AG09309 (cell line): ENCODE measurements at places on chromosomes 2 and 18.

GRCh38 chr2:162074632-162074895 lies 549 bp upstream of the DPP4 start:
- no peak for DNase-seq

GRCh38 chr18:73947180-73947921 lies 200.3 kb downstream of the FBXO15 start:
- DNase-seq: no peak

DNA sequence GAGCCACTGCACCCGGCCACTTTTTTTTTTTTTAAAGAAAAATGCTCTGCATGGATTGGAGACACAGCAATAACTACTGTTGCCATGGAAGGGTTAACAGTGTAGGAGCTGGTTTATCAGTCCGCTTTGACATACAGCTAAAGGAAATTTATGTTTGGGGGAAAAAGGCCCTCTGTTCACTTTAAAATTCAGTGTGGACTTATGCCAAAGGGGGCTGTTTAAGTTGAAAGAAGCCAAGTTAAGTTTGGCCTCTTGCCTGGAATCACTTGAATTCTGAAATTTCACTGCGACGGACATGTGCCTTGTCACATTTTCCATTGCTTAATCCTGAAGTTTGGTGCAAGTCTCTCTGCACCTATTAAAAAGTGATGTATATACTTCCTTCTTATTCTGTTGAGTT lies 3.1 kb downstream of the KCNE4 start:
- DNase-seq: no peak

DNA sequence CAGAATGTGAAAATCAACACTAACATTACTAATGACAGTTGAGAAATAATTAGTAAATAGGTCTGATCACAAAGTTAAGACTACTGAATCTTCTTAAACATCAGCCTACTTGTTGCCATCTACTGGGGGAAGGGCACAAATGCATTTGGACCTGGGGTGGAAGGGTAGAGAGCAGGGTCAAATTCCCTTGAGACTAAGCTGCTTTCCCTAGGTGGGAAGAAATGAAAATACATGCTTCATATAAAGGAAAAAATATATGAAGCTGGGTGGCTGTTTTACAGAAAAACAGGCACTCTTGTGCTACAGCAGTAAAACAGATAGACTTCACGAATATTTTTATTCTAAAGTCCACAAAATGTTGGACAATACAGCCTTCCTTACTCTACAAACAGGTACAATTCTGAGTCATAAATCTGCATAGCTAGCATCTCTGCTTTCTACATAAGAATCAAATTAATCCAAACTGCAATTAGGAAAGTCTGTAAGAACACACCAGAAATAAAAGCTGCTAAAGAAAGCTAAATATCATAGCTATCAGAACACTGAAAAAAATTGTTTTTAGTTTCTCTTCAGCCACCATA lies 10.9 kb downstream of the TRIP12 start:
- DNase-seq: no peak

GRCh38 chr2:233360771-233361176 lies 6.5 kb downstream of the DGKD start:
- no peak for DNase-seq

DNA sequence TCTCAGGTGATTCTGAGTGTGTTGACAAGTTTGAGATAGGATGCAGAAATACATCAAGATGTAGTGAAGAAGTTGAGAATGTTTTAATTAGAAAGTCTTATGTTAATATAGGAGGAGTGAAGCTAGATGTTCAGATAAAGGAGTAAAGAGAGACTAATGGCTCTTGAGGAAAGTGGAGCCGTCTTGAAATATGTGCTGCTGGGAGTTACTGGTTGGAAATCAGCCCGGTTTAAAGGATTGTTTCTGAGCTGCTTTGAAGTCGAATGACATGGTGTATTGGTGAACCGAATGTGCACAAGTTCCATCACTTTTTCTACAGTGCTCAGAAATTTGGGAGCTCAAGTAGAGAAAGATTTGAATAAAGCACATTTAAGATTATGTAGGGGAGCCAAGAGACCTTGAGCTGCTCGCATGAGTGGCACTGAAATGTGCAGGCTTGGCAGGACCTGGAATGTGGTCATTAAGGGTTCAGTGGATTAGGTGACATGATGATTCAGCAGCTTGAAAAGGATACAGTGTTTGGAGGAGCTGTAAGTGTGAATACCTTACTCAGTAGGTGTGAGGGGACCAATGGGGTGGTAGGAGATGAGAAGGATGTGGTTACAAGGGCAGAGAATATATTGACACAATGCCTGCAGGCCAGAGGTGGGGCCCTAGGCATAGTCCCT lies 68.6 kb downstream of the CAB39 start:
- DNase-seq: no peak

DNA sequence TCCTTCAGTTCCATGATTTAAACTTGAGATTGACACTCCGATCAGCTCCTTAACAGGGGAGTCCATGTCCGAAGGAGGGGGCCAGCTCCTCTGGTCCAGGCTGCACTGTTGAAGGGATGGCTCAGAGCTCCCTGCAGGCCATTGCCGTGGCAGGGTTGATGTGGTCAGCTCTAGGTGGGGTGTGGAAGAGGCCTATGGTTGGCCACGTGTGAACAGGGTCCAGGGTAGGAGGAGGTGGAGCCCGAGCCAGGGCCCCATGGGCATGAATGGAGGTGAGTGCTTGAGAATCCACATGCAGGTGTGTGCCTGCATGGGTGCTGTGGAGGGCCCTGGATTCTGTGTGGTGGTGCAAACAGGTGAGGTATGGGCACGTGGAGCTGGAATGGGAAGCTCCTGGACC lies 1.1 kb downstream of the SPEG start:
- DNase-seq: no peak

DNA sequence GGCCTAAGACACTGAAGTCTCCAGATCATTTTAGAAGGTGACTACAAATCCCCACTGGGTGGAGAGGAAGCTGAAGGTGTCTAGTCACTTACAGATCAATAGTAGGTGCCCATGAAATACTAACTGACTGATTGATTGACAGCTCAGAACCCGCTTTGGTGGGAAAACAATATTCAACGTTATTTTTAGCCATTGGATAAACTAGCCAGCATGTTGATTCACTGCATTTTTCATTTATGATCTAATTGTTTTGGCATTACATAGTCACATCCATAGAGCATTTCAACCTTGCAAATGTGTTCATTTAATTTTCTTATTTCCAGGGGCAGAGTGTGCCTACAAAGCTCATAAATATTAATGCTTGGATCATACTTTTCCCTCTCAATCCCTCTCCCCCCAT lies 162.3 kb downstream of the MREG start:
- DNase-seq: no peak

GRCh38 chr2:11865805-11866204 lies 119.4 kb downstream of the LPIN1 start:
- no peak for DNase-seq

GRCh38 chr18:13416208-13416607 lies 197.6 kb downstream of the LDLRAD4 start:
- DNase-seq: no peak

DNA sequence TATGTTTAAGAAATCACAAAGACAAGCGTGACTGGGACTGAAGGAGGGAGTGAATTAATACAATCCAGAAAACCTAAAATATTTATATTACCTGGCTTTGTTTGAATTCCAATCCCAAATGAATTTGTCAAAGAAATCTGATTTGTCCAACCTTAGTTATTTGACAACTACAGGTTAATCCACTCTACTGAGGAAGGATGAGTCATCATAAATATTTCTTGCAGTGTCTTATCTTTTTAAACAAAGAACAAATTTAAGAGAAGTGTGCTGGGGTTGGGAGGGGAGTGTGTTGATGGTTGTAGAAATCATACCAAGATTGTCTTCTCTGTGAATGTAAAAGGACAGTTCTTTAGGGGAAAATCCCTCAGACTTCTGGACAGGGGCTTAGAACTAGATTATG lies 1106.3 kb upstream of the SLC39A10 start:
- no peak for DNase-seq

DNA sequence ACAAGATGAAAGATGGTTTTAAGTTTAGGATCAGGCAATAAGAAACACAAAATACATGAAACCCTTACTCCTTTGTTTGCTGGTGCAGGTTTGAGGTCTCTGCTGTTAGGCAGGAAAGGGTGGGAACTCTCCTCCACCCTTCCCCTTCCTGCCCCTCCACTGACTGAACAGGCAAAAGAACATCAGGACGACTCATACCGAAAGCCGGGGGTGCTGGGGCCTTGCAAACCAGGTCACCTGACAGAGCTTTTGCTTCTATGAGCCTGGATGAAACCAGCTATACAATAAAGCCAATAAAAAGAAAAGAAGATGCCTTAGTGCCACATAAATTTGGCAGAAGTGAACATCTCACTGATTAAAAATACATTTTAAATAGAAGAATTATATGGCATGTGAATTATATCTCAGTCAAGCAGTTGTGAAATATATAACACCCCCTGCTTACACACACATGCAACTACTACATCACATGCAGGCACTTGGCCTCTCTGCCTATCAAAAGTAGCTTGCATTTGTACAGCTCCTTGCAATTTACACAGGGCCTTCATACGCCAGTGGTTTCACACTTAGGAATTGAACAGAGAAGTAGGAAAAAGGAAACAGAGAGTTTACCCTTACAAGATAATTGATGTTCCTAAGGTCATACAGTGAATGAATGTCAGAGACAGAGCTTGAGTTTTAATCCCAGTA lies 215.1 kb upstream of the TRIB2 start:
- DNase-seq: no peak

GRCh38 chr2:135999899-136000298 lies 14.5 kb upstream of the DARS1 start:
- no peak for DNase-seq

GRCh38 chr2:649426-650342 lies 27.5 kb downstream of the TMEM18 start:
- DNase-seq: no peak

DNA sequence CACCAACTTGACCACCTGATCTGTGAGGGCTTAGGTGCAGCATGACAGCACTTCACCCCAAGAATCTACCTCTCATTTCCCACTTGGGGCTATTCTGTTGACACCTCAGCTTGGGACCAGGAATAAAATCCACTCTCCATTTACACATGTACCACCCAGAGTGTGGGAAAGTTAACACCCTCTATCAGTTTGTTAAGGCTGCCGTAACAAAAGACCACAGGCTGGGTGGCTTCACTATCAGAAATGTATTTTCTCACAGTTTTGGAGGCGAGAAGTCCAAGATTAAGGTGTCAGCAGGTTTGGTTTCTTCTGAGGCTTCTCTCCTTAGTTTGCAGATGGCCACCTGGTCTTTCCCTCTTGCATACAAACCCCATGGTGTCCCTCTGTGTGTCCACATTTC lies 277.7 kb upstream of the ERBB4 start:
- no peak for DNase-seq

DNA sequence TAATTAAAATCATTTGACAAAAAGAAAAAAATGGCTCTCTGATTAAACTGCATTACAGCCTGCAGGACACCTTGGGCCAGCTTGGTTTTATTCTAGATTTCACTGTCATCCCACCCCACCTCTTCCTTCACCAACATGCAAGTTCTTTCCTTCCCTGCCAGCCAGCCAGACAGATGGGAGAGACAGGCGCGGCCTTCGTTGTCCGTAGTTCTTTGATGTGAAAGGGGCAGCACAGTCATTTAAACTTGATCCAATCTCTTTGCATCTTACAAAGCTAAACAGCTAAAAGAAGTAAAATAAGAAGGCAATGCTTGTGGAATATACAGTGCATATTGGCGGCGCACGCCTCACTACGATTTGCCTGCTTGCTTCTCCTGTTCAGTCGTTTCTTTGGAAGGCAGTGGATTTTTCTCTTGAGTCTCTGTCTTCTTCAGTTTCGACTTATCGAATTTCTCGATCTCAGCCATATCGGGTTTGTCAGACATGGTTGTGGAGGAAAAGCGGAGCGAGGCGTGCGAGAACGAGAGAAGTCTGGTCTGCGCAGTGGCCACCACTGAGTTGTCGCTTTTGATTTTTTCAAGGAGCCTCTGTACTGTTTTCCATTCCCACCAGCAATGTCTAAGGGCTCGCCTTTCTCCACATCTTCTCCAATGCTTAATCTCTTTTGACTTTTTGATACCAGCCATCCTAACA lies 22.4 kb downstream of the COLEC11 start:
- DNase-seq: no peak

DNA sequence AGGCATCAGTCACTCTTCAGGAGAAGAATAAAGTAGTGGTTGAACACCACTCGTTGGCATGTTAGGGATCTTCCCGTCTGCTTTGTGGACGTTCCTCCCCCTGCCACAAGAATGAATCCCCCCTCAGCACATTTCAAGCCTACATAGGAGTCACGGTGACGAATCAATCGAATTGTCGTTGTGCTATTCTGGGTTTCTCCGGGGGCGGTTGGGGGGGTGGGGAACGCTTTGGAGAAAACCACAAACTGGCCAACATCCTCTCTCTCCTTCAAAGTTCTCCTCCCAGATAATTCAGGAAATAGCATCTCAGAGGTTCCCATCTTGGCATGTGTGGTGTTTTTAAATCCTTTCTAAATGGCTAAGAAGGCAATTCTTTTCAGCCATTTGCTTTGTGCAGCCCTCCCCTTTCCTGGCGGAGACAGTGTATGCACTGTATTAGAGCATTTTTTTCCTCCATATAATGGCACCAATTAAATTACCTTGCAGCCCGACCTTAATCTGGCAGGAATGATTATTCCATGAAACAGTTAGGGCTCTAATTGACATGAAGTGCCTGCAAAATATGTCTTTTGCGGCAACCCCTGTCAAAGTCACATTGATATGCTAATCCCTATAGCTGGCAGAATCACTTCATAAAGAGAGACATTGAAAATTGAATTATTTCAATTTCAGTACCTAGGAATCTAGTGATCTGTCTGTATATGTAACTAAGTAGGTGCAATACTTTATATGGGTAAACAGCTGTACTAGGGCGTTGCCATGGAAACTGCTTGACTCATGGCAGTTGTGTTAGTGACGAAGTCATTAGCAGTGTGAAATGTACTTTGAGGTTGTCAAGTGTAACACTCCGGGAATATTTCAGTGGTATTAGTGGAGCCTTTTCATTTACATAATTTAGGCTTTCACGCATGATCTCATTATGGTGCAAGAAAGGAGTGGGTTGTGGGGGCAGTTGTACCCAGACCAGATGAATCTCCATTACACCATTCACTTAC lies 323.4 kb upstream of the SLC14A2 start:
- peak; percentile 37 for DNase-seq

- no peak for DNase-seq
Measured at GRCh38 chr2:106638043-106638442, 150.9 kb downstream of the CD8B2 start.

DNA sequence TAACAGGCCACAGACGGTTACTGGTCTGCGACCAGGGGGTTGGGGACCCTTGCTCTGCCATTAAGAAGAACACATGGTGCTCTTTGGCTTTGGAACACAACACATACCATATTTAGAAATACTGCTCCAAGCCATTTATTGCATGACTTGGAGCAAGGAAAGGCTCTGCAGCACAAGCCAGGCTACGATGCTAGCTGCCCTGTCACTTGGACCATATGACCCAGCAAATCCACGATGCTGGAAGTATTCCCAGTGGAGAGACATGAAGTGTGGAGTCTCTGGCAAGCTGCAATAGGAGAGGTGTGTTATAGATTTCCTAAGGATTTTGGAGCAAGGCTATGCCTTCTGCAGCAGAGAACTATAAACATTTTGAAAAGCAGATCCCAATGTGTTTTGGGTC lies 171.2 kb downstream of the HAUS1 start:
- DNase-seq: no peak

GRCh38 chr18:62518460-62519375 lies 4.1 kb upstream of the ZCCHC2 start:
- no peak for DNase-seq

- no peak for DNase-seq
Measured at GRCh38 chr2:84459944-84460429, 907 bp upstream of the SUCLG1 start.

- no peak for DNase-seq
Measured at GRCh38 chr2:98869870-98870269, 66.2 kb downstream of the CRACDL start.

GRCh38 chr18:10274301-10274700 lies 180.1 kb upstream of the APCDD1 start:
- DNase-seq: peak; percentile 33
